Bladder microvascular endothelial cell (primary cell): ENCODE measurements at places on chromosomes 4 and X. TPM values are rescaled to one million over a fixed set of nuclear protein-coding genes. Genes with fewer than 3 reads are reported as not detected.

TEX11 gene
- total RNA-seq = not detected in 2 replicates

ERAS gene
- total RNA-seq = not detected in 2 replicates

CXCL11 gene
- total RNA-seq = 1.5 and 5.7 TPM in 2 replicates

FGF13 gene
- total RNA-seq = 10.5 and 80.9 TPM in 2 replicates

FRMPD4 gene
- total RNA-seq = 0.06 and 0.16 TPM in 2 replicates

WDR17 gene
- total RNA-seq = under 0.01 and 0.19 TPM in 2 replicates

PDE6B gene
- 2.1 and 6.9 TPM in 2 replicates for total RNA-seq

GAGE12F gene
- total RNA-seq = not detected in 2 replicates
